Kidney (tissue), 22 donors: ENCODE measurements at places on chromosomes 12 and 14. TPM values are rescaled to one million over a fixed set of nuclear protein-coding genes. Genes with fewer than 3 reads are reported as not detected.

ESPL1 gene
- total RNA-seq = 1.5 TPM

CMTM5 gene
- 0.54 TPM for total RNA-seq

CDKN3 gene
- 1.2 TPM for total RNA-seq

DNA sequence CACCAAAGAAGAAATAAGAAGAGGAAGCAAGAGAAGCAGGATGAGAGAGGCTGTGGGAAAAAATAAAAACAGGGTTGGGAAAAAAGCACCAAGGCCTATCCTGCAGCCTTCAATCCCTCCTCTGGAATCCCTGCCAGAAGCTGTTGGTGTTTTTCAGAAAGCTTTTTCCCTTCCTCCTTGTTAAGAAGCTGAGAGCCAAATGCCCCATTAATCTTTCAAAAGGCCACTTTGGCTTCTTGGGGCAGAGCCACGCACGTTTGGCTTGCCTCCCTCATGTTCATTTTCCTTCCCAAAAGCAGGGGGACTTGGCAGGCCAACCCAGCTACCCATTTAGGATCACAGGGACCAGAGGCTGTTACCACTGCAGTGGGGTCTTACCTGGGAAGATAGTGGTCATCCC is 365.3 kb downstream of the NUAK1 start:
- H3K27ac ChIP-seq = no peak overlapping the region
- no peaks in the 10 kb centered on the region for H3K36me3 ChIP-seq
- H3K27me3 ChIP-seq = no peaks in the 10 kb centered on the region
- no peak overlapping the region for H3K4me3 ChIP-seq
- H3K4me1 ChIP-seq = peaks cover 3% of the 10 kb centered on the region

DNA sequence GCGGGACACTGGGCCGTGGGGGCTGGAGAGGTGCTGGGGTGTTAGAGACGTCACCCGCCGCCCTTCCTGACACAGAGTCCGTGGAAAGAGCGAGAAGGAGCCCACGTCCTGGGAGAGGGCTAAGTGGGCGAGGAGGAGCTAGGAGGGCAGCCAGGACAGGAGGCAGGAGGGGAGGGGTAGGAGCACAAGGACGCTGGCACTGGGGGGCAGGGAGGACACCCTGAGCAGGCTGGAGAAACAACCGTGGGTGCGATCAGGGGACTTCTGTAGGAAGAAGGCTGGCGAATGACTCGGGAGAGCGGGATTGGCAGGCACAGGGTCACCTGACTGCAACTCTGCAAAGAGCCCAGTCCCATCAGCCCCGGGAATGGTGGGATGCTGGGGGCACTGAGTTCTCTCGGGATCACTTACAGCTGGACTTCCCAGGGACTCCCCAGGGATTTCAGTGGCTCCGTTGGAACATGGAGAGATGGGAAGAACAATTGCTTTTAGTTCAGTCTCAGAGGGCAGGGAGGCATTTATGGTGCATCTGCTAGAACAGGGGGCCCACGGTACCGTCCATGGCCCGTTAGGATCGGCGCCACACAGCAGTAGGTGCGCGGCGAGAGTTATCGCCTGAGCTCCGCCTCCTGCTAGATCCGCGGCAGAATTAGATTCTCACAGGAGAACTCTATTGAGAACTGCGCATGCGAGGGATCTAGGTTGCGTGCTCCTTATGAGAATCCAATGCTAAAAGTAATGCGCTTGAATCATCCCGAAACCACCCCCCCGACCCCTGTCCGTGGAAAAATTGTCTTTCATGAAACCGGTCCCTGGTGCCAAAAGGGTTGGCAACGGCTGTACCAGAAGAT is 24.3 kb downstream of the UBR7 start:
- peaks cover 6% of the 10 kb centered on the region for H3K4me1 ChIP-seq
- H3K36me3 ChIP-seq = peaks cover 20% of the 10 kb centered on the region
- H3K27me3 ChIP-seq = no peaks in the 10 kb centered on the region
- no peak overlapping the region for H3K27ac ChIP-seq
- peak overlapping the region; percentile 53 for H3K4me3 ChIP-seq

DNA sequence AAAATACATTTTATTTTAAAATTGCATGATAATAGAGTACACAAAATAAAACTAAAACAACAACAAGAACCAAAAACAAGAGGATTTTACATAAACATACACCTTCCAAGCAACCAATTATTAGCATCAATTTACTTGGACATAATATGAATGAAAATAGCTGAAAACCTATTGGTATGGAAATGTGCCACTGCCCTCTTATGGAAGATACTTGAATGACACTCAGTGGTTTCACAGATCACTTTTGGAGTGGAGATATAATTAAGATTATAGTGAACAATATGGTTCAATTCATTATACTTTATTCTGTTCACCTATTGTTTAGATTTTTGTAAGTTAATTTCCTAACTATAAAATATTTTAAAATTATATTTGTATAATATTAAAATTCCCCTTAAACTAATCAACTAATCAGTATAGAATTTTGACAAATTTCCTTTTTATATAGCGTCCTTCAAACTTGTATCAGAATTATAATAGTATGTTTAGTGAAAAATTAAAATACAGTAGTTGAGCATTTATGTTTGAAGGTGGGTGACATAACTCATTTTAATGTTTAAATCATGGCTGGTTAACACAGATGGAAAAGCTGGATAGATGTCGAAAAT is 70.1 kb downstream of the SLC6A15 start:
- no peaks in the 10 kb centered on the region for H3K27me3 ChIP-seq
- H3K4me3 ChIP-seq = no peak overlapping the region
- DNase-seq = no peak
- no peak overlapping the region for H3K27ac ChIP-seq
- no peaks in the 10 kb centered on the region for H3K36me3 ChIP-seq

- H3K36me3 ChIP-seq = peaks cover 12% of the 10 kb centered on the region
- H3K4me3 ChIP-seq = no peak overlapping the region
- H3K27ac ChIP-seq = peak overlapping the region; percentile 56
- H3K4me1 ChIP-seq = peaks cover 31% of the 10 kb centered on the region
Measured at GRCh38 chr12:113299619-113300237, 35.2 kb downstream of the SLC8B1 start.

- H3K36me3 ChIP-seq = no peaks in the 10 kb centered on the region
- no peak for DNase-seq
- H3K4me3 ChIP-seq = no peak overlapping the region
- H3K27ac ChIP-seq = no peak overlapping the region
- H3K27me3 ChIP-seq = no peaks in the 10 kb centered on the region
Measured at GRCh38 chr12:118846416-118846815, 134.9 kb upstream of the SRRM4 start.
